ENCODE measurements at places on chromosomes 11 and 22. TPM values are rescaled to one million over a fixed set of nuclear protein-coding genes. Genes with fewer than 3 reads are reported as not detected.

The C1QTNF5 gene
- 11.9 TPM for total RNA-seq

The NPAS4 gene
- total RNA-seq, result not detected

The SAA1 gene
- total RNA-seq, result not detected

The PHOX2A gene
- total RNA-seq, result not detected

The SMTNL1 gene
- total RNA-seq, result not detected

The KLHDC7B gene
- not detected for total RNA-seq

The GDPD4 gene
- not detected for total RNA-seq

The GAL3ST3 gene
- 0.91 TPM for total RNA-seq

The MRGPRX2 gene
- total RNA-seq, result not detected

The OR5P2 gene
- not detected for total RNA-seq

The HTR3B gene
- total RNA-seq, result not detected

The LMNTD2 gene
- total RNA-seq, result 0.39 TPM

The MIEF1 gene
- 28.1 TPM for total RNA-seq

The PNPLA2 gene
- total RNA-seq, result 16.7 TPM

The SLC1A2 gene
- total RNA-seq, result 0.26 TPM

The ELFN2 gene
- total RNA-seq, result 4.0 TPM

The MUC5AC gene
- total RNA-seq, result not detected

The SYTL2 gene
- total RNA-seq, result 11.0 TPM

The SLC22A24 gene
- not detected for total RNA-seq

The OR4A47 gene
- total RNA-seq, result not detected

The MICAL2 gene
- 355 TPM for total RNA-seq

The TPBGL gene
- total RNA-seq, result not detected

The MS4A6E gene
- not detected for total RNA-seq

The GUCY1A2 gene
- 0.40 TPM for total RNA-seq

The SMC1B gene
- not detected for total RNA-seq

The OR2AT4 gene
- not detected for total RNA-seq

The OR51E2 gene
- total RNA-seq, result not detected

The IGLL1 gene
- not detected for total RNA-seq

The ELMOD1 gene
- not detected for total RNA-seq

The RBX1 gene
- total RNA-seq, result 78.2 TPM

The BIK gene
- not detected for total RNA-seq

The LYVE1 gene
- total RNA-seq, result 2.3 TPM

The SMIM38 gene
- total RNA-seq, result 0.13 TPM

The GPR83 gene
- not detected for total RNA-seq

The RFPL1 gene
- not detected for total RNA-seq

The ARHGAP20 gene
- 1.4 TPM for total RNA-seq

The DLG2 gene
- 1.6 TPM for total RNA-seq

The NAALAD2 gene
- total RNA-seq, result 1.7 TPM

The MS4A15 gene
- total RNA-seq, result not detected

The LMO2 gene
- total RNA-seq, result 2.2 TPM

The GRAP2 gene
- total RNA-seq, result not detected

The ART5 gene
- 0.52 TPM for total RNA-seq

The C11orf21 gene
- total RNA-seq, result not detected

The TTC36 gene
- total RNA-seq, result 1.2 TPM

The DERL3 gene
- total RNA-seq, result not detected

The APOL5 gene
- total RNA-seq, result not detected

The KRTAP5-8 gene
- total RNA-seq, result not detected

The PRR33 gene
- total RNA-seq, result not detected
